ENCODE measurements at places on chromosomes 4 and X.
A peak's percentile ranks its signal among the peaks of the same experiment; 100 is the strongest.

DNA sequence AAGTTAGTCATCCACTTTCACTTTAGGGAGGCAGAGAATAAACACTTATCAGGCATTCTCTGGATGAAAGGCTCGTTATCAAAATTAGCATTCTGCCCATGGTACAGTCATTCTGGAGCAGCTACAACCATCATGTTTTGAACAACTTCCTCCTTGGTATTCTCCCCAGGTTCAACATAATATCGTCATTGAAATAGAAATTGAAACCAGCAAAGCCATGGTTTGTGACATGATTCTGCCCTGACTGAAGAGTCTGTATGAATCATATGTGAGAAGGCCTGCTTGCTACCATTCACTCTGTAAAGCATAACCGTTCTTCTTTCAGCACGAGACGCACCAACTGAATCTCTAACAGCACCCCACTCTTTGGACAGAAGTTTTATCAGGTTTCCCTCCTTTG lies 127.5 kb upstream of the RADX start:
- no peak for DNase-seq

DNA sequence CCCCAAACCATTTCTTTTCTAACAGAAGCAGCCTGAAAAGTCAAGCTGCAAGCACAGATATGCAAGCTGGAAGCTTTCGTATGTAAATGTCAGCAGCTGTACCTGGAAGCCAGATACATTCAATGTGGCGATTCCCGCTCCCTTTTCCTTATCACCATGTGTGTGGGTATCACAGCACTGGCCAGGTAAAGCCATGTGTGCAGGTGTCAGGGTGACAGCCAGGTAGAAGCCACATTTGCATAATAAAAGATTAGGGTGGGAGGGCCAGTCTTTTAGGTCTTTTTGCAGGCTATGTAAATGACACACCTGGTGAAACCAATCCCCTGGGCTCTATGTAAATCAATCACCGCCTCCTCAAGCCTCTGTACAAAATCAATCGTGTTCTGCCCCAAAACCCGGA lies 50.1 kb downstream of the RXFP1 start:
- DNase-seq, result no peak

DNA sequence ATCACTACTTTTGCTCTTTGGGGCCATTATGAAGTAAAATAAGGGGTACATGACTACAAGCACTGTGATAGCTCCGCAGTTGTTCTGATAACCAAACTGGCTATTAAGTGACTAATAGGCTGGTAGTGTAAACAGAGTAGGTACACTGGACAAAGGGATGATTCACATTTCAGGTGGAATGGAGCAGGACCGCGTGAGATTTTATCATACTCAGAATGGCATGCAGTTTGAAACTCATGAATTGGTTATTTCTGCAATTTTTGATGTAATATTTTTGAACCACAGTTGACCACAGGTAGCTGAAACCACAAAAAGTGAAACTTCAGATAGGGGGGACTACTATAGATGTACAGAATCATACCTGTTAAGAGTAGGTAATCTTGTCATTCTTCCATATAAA lies 55.8 kb downstream of the PAK3 start:
- no peak for DNase-seq

DNA sequence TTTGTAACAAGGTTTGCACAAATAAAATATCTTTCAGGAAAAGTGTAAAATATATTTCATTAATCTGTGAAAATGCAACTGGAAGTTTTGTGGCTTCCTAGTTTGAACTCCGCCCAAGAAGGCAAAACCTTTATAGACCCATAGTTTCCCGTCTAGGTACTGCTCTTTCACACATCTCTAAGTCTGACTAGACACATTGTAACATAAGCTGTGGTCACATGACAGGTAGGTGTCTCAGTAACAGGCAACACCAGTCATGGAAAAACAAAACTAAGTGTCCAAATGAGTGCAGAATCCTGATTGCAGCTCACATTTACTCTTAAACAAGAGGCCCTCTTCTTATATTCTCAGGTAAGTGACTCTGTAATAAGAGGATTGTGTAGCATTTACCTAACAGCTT lies 55.6 kb downstream of the SNCA start:
- no peak for DNase-seq

DNA sequence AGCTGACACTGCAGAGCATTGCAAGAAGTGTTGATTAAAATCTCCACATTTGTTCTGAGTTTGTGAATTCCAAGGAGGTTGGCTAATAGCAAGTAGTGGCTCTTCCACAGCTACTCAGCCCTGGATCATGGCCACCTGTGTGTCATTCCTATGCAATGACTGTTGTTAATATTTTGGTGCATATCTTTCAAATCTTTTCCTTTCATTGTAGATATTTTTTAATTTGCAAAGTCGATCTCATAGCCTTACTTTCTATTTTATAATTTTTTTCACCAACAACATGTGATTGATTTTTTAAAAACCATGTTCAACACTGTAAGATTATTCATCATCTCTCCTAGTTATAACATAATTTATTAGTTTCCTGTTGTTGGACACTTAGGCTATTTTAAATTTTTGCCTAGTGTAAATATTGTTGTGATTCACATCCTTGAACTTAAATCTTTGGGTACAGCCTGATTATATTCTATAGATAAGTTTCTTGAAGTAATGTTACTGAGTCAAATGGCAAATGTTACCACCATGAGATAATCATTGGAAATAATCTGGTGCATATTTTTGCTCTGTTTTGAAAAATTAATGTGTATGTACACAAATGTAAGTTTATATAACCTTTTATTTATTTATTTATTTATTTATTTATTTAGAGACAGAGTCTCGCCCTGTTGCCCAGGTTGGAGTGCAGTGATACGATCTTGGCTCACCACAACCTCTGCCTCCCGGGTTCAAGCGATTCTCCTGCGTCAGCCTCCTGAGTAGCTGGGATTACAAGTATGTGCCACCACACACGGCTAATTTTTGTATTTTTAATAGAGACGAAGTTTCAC lies 17.1 kb upstream of the ARHGAP10 start:
- DNase-seq, result no peak

DNA sequence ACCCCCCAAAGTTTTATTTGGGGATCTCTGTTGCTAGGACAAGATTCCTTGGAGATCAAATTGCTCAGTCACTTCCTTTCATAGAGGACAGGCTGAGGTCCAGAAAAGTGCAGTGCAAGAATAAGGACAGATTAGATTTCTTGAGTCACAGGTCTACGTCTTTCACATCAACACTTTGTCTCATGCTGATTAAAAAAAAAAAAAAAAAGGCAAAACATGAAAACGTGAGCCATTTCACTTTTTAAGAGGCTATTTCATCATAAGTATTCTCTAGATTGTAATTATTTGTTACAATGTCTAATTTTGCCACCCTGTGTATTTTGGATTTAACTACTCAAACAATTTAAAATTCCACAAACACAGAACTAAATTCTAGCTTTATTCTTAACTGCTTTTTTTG lies 647.0 kb downstream of the TRAM1L1 start:
- no peak for DNase-seq

- DNase-seq, result peak; percentile 33
Measured at GRCh38 chr4:82799006-82799881, 648 bp upstream of the SCD5 start.

- DNase-seq, result peak; percentile 21
Measured at GRCh38 chr4:81884986-81885385, 413.3 kb upstream of the RASGEF1B start.

DNA sequence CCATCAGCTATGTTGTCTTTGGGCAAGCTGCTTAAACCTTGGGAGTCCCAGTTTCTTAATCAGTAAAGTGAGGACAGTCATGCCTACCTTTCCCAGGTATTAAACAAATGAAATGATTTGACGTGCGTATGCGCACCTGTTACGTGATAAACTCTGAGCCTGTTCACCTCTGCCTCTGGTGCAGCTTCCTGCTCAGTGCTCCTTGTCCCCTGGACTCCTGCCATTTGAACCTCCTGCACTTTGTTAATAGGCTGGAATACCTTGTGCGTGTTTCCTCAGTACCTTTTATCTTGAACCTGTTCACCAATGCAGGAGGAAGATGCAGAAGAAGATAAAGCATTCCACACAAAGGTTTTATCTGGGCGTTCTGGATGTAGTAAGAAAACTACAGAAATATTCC lies 211.9 kb downstream of the CEP135 start:
- DNase-seq, result no peak

DNA sequence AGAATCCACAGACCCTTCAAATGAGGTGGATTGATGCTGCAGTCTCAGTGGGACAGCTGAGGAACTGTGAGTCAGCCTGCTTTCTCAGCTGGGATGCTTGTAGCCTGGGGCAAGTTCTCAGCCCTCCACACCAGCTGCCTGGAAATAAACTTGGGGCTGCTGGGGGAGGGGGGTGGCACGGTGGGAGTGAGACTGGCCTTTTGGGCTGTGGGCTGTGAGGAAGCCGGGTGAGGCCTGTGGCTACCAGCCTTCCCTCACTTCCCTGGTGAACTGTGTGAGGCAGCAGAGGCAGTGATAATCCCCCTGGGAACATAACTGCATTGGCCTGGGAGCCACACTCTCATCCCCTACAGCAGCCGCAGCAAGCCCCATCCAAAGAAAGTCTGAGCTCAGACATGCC lies 114.5 kb upstream of the GUCY1A1 start:
- no peak for DNase-seq

DNA sequence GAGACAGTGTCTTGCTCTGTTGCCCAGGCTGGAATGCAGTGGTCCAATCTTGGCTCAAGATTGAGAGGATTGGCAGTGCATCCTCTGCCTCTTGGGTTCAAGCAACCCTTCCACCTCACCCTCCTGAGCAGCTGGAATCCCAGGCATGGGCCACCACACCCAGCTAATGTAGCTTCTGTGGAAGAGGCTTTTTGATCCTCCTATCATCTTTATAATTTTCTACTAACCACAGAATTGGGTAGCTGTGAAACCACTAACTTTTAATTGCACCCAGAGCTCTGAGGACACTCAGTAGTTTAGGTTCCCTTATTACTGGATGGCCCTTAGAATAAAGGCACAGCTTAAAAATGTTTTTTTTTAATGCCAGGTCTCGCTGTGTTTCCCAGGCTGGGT lies 8.9 kb upstream of the AGA start:
- DNase-seq, result no peak

DNA sequence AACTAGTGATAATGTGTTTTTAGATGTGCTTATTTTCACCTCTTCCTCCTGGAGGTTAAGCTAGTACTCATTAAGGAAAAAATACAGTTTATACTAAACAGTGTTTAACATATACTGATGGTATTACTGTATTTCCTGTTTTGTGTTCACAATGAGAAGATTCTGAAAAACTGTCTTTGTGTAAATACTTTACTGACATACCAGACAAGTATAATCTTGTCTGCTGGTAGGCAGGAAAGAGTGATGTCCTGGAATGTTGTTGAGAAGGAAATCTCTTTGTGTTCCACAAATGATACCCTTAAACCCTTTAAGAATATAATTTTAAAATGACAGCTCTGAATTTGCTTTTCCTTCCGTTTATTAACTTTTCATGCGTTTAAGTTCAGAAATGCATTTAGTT lies 205.5 kb upstream of the NUDT6 start:
- DNase-seq, result no peak

GRCh38 chr4:108786351-108786750 lies 23.5 kb upstream of the ETNPPL start:
- no peak for DNase-seq

- DNase-seq, result no peak
Measured at GRCh38 chr4:30718021-30718542, 2.1 kb upstream of the PCDH7 start.

GRCh38 chrX:152918707-152919106 lies 20.8 kb downstream of the ZNF185 start:
- DNase-seq, result no peak

DNA sequence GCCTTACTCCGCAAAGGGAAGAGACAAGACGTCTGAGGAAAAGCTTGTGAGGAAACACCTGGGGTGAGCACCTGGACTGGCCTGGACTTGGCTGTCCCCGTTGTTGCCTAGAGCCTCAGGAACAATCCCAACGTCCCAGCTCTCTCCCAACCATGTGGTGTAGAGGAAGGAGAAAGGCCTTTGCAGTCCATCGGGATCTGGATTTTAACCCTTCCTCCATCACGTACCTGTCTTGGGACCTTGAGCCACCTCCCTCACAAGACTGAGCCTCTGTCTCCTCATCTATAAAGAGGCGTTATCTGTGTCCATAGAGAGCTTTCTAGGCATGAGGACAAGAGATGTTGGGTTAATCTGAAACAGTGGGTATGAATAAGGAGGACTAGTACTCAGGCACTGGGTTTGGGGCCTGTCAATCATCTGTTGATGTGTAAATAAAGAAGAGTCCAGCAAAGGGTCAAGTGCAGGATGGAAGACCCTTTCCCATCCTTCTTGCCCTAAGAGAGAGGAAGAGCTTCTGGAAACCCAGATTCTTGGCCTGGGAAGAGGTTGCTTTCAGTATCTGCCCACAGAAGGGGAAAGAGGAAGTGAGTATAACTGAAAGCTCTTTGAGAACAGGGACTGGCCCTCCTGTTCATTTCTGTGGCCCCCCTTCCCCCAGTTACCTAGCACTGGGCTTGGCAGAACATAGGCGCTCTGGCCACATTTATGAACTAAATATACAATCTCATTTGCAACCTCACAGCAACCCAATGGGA lies 137.1 kb downstream of the PJA1 start:
- DNase-seq, result peak; percentile 7

DNA sequence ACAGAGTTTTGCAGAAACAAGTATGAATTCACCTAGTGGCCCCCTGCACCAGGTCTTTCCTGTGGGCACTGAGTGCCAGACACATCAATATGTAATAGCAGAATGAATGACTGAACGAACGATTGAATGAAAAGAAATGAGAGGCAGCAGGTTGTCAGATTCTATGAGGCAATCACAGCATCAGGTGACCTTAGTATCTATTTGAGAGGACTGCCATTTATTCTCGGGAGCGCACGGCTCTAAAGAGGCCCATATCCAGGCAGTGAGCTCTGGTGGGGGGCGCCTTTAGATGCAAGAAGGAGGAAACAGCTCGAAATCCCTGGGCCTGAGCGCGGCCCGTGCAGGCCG lies 528 bp upstream of the SLC25A4 start:
- no peak for DNase-seq

DNA sequence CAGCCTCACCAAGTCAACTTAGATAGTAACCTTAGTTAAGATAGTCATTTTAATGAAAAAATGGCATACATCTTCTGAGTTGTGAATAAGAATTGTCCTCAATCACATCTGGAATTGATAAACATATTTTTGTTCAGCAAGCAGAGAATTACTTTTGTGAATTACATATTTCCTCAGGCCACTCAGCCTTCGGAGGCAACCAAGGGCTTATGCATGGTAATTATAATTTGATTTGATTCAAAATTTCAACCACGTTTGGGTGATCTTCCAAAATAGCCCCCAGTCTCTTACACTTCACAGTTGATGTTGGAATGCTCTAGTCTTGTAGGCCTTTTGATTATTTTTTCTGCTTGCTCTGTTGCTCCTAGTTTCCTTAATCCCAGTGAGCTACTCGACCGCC lies 63.4 kb downstream of the GALNTL6 start:
- no peak for DNase-seq

GRCh38 chr4:90024519-90024918 lies 102.7 kb upstream of the CCSER1 start:
- DNase-seq, result no peak

DNA sequence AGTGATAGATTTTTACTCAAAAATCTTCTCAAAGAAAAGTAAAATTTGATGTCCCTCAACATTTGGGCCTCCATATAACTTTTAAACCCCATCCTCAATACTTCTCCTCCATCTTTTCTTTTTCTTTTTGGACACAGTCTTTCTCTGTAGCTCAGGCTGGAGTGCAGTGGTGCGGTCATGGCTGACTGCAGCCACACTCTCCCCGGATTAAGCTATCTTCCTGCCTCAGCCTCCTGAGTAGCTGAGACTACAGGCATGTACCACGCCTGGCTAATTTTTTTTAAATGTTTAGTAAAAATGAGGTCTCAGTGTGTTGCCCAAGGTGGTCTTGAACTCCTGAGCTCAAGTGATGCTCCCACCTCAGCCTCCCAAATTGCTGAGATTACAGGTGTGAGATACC lies 33.1 kb downstream of the KDM6A start:
- no peak for DNase-seq

All from HL-60 (cell line).